ENCODE measurements at places on chromosomes 13 and 19.
A peak's percentile ranks its signal among the peaks of the same experiment; 100 is the strongest.

DNA sequence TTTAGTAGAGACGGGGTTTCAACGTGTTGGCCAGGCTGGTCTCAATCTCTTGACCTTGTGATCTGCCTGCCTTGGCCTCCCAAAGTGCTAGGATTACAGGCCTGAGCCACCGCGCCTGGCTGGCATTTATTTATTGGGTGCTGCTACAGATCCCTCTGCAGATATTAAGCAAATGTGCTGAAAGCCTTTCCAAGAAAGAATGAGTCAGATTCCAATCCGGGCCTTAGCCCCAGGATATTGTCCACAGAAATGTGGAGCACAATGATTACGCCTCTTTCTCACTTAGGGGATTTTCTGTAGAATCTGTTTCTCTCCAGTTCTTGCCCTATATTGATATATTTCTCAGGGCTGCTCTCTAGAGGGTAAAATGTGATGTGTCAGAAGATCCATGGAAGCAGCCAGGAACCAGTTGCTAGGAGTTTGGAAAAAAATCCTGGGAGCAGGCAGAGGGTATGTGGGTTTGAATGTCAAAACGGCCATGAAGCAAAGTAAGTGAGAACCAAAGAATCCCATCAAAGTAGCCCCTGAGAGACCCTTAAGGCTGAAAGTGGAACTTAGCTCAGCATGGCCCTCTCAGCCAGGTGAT lies 24.8 kb upstream of the IGFL4 start:
- DNase-seq, result no peak

- DNase-seq, result no peak
Measured at GRCh38 chr19:50836543-50837195, 3.3 kb upstream of the KLK15 start.

DNA sequence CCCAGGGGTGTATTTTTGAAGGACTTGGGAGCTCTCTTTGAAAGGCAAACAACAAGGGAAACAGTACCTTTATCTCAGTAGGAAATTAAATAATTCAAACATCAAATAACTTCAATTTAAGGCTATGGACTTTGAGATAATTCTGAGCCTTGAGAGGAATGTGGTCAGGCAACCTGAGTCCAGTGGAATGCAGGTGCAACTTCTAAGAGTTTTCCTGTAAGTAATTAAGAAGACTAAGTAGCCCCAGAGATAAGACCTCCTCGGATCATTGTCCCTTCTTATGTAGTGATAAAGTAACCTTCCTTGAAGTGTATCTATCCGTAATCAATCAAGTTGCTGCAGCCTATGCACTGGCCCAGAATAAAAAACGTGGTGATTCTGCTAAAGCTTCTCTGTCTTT lies 29.2 kb downstream of the ZNF701 start:
- DNase-seq, result no peak

GRCh38 chr19:17145546-17146497 lies 69.3 kb upstream of the USE1 start:
- no peak for DNase-seq

GRCh38 chr13:77836423-77836822 lies 82.2 kb downstream of the EDNRB start:
- DNase-seq, result no peak

DNA sequence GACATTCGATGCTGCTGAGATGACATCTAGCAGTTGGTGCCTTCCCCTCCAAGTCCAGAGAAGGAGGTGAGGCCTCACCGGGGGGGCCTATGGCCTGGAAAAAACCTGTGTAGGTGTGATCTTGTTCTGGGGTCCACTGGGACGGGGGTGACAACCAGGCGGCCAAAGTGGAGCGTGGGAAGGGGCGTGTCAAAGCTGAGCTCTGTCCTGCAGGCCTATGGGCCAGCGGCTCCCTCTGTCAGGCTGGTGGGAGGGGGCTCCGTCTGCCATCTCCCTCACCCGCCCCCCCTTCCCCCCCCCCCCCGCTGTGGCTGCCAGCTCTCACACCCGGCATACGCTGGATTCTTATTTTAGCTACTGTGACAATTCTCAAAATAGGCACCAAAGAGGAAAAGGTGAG lies 56.7 kb upstream of the UQCRFS1 start:
- no peak for DNase-seq

GRCh38 chr13:99258210-99258860 lies at the start of gene GPR18:
Gene GPR18 (minus strand): TSS chr13:99258379. CDS start chr13:99255872, 2,507 bp downstream.
- DNase-seq, result no peak

DNA sequence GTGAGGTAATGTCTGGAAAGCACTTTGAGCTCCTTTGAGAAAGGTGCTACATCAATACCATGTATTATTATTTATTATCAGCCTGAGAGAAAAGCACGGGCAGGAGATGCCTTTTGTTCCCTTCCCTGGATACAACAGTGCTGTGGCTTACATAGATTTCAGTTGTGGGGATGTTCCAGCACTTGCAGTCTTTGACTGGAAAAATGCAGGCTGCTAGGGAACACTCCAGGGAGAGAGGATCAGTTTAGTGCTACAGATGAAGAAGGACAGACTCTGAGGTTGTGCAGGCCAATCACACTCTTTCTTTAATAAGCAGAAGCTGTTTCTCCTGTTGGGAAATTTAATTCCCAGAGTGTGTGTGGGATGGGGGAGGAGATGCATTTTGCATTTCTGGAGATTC lies 94.5 kb upstream of the OBI1 start:
- no peak for DNase-seq

GRCh38 chr13:70253834-70254233 lies 145.6 kb upstream of the KLHL1 start:
- no peak for DNase-seq

DNA sequence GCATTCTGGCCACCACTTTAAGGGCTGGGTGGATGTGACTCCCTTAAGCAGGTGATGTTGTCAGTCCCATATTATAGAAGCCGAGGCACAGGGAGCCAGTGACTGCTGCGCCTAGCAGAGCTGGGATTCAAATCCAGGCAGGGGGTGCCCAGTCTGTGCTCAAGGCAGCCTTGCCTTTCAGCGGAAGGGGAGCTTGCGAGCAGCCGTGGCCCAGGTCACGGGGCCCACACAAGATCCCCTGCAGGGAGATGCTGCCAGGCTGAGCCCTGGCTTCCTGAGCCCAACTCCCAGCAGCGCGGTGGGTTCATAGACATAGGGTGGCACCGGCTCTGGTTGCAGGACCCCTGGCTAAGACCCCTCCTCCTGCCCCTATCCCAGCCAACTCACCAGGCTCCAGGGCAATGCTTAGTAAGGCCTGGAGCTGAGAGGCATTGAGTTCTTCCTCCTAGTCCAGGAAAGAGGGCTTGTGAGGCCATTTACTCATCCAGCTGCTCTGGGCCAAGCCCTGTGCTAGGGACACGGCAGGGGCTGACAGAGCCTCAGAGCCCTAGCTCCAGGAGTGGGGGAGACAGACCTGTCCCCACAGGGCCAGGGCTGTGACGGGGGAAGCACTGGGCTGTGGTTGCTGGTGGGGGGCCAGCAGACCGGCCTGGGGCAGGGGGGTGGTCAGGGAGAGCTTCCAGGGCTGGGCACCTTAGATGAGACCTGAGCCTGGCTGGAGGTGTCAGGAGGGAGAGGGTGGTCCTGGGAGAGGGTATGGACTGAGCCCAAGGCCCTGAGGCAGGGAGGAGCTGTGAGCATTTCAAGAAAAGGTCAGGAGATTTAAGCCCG lies 9.6 kb downstream of the CAPN12 start:
- no peak for DNase-seq

DNA sequence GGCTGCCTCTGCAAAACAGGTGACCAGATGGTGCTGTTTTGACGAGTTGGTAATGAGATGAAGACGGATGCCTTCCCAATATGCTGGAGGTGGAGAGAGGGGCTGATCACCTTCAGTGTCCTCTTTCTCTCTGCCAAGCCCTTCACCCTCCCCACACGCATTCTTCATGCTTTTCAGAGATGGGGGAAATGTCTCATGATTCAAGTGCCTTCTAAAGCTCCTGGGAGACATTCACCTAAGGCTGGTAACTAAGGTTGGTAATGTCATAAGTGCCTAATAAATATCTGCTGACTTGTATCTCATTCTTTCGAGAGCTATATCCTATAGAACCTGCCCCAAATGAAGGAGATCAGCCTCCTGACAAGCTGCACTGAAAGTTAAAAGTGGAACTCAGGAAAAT lies 86.2 kb upstream of the MBNL2 start:
- no peak for DNase-seq

GRCh38 chr13:41842036-41842620 lies 118.8 kb downstream of the VWA8 start:
- no peak for DNase-seq

- peak; percentile 94 for DNase-seq
Measured at GRCh38 chr13:31199849-31200636, at the start of gene B3GLCT. Gene B3GLCT (plus strand): TSS chr13:31199975. CDS start chr13:31200085, 110 bp downstream.

- no peak for DNase-seq
Measured at GRCh38 chr13:50122455-50122854, 107.2 kb downstream of the KCNRG start.

DNA sequence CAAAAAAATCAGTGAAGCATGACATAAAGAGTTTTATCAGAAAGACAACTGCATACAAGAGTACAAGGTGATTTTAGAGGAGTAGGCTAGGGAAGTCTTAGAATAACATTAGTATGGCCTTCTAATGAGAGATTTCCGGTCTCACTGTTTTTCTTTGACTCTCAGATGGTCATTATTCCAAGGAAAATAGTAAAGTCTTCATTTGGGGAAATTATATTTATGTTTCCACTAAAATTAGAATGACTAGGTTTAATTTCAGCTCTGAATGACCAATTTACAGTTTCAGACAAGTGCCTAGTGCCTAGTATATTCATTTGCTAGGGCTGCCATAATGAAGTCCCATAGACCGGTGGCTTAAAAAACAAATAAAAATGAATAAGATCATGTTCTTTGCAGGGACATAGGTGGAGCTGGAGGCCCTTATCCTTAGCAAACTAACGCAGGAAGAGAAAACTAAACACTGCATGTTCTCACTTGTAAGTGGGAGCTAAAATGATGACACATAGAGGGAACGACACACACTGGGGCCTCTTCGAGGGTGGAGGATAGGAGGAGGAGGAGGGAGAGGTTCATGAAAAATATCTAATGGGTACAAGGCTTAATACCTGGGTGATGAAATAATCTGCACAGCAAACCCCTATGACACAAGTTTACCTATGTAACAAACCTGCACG lies 303.1 kb downstream of the PCDH9 start:
- no peak for DNase-seq

DNA sequence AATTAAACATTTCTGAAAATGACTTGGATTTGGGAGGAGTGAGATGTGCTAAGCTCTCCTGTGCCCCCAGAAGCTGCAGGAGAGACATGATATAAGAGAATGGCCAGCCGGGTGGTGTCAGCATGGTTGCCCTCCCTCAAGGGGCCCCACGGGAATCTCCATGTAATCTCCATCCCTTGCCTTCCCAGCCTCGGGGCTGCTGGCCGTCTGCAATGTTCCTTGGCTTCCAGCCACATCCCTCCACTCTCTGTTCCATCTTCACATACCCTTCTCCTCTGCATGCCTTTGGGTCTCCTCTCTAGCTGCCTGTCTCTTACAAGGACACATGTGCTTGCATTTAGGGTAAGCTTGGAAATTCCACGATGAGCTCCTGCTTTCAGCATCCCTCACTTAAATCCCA lies 172.0 kb downstream of the TSHZ3 start:
- no peak for DNase-seq

- DNase-seq, result no peak
Measured at GRCh38 chr19:44725251-44725650, 23.3 kb upstream of the BCL3 start.

GRCh38 chr19:6736169-6736916 lies 1.0 kb downstream of the GPR108 start:
- DNase-seq, result peak; percentile 73

- DNase-seq, result no peak
Measured at GRCh38 chr19:28497887-28498286, 715.1 kb downstream of the UQCRFS1 start.

GRCh38 chr13:23105051-23105450 lies 75.7 kb upstream of the SGCG start:
- DNase-seq, result no peak

DNA sequence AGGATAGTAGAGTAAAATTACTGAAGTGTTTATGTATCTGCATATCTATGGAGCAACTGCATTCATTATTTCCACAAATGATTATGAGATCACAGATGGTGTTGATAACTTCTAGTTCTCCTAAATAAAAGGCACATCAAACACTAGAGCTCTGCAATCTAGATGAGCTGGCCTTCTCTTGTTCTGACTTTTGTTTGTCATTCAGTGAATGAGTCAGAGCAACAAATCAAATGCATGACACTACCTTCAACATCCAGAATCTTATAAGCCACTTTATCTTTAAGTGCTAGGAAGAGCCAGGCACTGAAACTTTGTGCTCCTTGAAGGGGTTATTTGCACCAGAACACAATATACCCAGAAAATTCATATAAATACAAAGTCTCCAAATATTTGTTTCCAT lies 456.0 kb downstream of the PCDH17 start:
- no peak for DNase-seq

- DNase-seq, result no peak
Measured at GRCh38 chr19:54207676-54207982, 7.0 kb downstream of the RPS9 start.

DNA sequence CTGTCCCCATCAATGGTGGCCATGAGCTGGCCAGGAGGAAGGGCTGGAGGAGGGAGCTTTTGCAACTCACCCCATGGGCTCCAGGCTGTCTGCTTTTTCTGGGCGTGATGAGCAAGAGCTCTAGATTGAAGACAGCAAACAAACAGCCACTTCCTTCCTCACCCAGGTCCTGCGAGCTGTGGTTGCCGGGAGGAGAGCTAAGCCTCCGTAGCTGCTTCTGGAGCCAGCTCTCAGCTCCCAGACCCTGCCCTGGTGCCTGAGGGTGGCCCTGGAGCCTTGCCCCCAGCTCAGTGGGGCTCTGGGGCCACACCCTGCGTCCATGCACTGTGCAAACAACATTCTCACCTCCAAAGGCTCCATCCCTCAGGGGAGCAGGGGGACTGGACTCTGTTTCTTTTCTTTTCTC lies 6.2 kb downstream of the MYO1F start:
- no peak for DNase-seq

- DNase-seq, result no peak
Measured at GRCh38 chr13:57946361-57946760, 314.8 kb downstream of the PCDH17 start.

- DNase-seq, result no peak
Measured at GRCh38 chr13:73303851-73304250, 245.0 kb downstream of the KLF5 start.

- no peak for DNase-seq
Measured at GRCh38 chr19:48283908-48284307, 14.0 kb downstream of the ZNF114 start.

GRCh38 chr13:55000043-55000442 lies 1971.4 kb downstream of the OLFM4 start:
- no peak for DNase-seq

- DNase-seq, result no peak
Measured at GRCh38 chr13:92901739-92902138, 324.9 kb upstream of the GPC6 start.

GRCh38 chr19:36849701-36850558 lies 746 bp upstream of the ZNF345 start:
- peak; percentile 46 for DNase-seq

DNA sequence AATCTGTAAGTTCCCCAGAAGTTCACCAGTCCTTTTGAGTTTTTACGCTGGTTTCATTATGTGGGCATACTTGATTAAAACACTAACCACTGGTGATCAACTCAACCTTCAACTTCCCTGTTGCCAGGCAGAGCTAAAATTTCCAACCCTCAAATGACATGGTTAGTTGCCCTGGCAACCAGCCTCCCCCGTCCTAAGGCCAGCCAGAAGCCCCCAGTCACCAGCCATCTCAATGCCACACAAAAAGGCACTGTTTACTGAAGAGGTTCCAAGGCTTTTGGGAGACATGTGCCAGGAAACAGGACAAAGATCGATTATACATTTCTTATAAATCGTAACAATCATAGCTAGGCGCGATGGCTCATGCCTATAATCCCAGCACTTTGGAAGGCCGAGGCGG lies 1.6 kb downstream of the ZNF649 start:
- no peak for DNase-seq

GRCh38 chr13:71516521-71516920 lies 350.5 kb downstream of the DACH1 start:
- no peak for DNase-seq

Data from GM12891 (cell line).